ENCODE measurements at places on chromosomes 11 and 22. TPM values are rescaled to one million over a fixed set of nuclear protein-coding genes. Genes with fewer than 3 reads are reported as not detected.

GRCh38 chr11:116733969-116734508 is 38.7 kb downstream of the BUD13 start:
- DNase-seq = no peak

DNA sequence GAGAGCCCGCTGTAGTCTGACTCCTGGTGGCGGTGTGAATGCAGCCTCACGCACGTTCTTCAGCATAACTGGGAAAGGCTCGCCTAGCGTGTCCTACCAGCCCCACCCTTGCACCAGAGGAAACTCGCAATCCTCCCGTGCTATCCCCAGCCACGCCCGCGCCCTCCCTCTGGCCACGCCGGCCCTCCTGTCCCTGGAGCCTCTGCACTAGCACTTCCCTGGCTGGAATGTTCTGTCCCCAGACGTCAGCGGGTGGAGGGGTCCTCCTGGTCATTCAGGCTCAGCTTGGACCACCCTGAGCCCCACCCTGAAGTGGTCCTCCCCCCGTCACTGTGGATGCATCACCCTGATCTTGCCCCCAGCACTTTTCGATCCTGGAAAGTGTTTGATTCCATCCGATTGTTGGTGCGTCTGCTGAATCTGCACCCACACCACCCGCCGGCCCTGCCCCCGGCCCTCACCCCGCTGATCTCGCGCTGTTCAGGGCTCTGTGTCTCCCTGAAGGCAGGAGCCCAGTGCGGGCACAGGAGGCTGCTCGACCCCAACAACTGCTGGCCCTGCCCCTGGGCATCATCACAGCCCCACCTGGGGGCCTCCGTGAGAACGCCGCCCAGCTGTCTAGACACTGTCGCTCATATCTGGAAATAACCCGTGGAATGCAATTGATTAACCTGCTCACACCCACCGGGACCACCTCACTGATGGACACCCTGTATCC is 437.0 kb downstream of the TBC1D22A start:
- peak; percentile 28 for DNase-seq

- no peak for DNase-seq
These were observed 423.3 kb downstream of the TMEM135 start for GRCh38 chr11:87460842-87461637.

DNA sequence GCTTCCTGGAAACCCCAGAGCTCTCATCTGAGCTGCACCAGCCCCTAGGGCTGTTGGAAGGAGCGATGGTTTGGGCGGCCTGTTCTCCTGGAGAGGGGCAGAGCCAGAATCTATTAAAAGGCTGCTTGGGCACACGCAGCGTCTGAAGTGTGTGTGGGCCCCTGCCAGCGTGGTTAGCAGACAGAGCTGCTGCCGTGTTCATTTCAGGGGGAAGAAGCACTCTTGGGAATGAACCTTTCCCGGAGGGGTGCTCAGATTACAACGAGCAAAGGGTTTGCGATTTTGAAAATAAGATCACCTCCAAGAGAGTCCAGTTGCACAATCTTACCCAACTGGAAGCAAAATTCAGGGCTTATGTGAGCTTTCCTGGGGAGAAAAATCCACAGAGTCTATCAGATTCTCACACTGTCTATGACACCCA is 12.9 kb downstream of the ANO1 start:
- no peak for DNase-seq

- no peak for DNase-seq
These were observed 113.6 kb upstream of the NNMT start for GRCh38 chr11:114182471-114183043.

GRCh38 chr22:46966495-46966845 is 204.0 kb downstream of the TBC1D22A start:
- no peak for DNase-seq

- no peak for DNase-seq
These were observed at the start of gene DESI1 for GRCh38 chr22:41620589-41621098. DESI1 (minus strand) TSS chr22:41621043; CDS start chr22:41620839, 204 bp downstream.

DNA sequence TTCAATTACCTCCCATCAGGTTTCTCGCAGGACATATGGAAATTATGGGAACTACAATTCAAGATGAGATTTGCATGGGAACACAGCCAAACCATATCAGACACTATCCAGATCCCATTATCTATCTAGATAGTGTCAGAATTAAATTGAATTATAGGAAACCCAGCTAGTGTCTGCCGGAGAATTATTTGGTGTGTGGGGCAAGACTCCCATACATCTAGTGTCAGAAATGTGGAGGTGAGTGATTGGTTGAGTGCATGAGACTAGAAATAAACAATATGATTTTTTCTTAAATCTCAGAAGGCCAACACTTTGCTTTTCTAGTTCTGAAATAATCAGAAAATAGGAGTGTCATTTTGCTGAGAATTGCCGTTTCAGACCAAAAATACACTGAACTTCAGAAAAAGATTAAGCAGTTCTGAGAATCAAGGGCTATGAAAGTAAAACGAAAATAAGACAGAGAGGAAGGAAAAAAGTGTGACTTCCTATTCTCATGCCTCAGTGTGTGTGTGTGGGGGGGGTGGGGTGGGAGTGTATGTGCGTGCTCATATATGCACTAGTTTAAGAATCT is 21.3 kb downstream of the CASP12 start:
- no peak for DNase-seq

DNA sequence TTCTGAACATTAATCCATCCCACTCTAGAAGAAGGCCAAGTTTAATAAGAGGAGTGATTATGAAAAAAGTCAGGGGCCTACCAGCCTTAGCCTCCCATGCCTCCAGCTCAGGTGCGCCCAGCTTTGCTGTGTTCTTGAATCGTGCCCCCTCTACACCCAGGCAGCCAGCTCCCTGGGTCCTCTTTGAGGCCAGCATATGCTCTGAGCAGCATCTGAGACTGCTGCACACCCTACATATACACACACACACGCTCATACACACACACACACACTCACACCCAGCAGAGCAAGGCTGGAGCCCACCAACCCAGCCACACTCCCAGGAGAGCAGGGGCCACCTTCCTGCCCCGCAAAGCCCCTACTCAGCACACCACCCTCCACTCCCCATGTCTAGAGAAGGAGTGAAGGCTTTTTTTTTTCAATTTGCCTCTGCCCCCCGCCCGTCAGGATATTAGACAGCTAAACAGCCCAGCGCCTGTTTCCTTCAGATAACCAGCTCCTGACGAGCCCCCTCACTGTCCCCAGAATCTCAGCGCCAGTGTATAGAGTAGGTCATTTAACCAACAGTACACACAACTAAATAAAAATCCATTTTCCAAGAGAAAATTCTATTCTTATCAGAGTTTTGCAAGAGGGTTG is 121.6 kb downstream of the BUD13 start:
- DNase-seq = no peak

DNA sequence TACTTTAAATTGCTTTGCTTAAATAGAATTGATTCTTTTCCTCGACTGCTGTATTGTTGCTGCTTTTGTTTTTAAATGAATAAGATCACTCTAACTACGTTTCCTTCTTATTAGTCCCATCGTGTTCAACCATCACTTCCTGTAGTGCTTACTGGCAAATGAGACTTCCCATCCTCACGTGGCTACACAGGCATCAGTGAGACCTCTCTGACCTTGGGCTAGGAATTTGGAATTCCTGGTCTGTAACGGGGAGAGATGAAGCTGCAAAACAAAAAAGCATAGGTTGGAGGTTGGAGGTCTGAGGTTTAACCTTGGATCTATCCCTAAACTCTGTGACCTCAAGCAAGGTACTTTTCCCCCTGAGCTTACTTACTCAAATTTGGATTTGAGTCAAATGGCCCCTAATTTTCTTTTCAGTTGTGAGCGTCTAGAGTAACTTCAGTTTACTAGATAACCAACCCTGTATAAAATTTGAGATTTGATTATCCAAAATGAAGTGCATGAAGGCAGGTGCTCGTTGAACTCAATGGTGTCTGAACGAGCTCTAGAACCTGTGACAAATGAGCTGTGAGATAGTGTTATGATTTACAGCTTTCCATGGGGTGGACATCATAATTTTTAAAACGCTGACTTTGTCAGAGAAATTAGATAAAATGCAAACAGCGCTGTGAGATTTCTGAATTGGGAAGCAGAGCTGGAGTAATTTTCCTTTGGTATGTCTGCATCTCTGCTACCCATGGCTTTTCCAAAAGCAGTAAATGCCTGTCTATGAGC is 151.2 kb downstream of the DBX1 start:
- no peak for DNase-seq

- no peak for DNase-seq
These were observed 42.1 kb upstream of the LARGE1 start for GRCh38 chr22:33962409-33962808.

DNA sequence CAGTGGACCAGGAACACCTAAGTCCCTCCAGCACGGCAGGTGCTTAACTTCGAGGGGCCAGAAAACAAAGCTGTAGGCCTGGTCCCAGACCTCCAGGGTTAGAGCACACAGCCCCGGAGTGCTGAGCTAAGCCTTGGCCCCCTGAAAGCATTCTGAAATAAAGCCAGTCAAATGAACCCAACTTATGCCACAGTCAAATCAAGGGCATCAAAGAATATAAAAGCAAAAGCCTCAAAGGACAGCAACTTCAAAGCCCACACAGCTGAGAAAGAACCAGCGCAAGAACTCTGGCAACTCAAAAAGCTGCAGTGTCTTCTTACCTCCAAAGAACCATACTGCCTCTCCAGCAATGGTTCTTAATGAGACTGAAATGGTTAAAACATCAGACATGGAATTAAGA is 39.1 kb downstream of the TMEM123 start:
- no peak for DNase-seq

DNA sequence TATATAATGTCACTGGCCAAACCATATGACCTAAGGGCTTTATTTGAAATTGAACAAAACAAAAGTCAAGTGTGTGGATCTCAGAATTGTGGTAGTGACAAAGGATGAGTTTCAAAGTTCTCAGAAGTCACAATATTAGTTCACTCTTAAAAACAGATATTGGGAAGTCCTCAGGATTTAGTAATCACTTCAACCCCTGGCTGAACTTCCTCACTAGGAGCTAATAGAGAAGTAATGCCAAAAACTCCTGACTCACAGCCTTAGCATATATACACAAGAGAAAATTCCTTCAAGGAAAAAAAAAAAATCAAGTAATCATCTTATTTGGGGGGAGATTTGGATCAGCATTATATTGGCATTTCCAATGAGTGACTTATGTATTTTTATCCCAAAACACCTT is 75.6 kb upstream of the APOA1 start:
- no peak for DNase-seq

- DNase-seq = no peak
These were observed 527.4 kb downstream of the BRD1 start for GRCh38 chr22:49300241-49300640.

DNA sequence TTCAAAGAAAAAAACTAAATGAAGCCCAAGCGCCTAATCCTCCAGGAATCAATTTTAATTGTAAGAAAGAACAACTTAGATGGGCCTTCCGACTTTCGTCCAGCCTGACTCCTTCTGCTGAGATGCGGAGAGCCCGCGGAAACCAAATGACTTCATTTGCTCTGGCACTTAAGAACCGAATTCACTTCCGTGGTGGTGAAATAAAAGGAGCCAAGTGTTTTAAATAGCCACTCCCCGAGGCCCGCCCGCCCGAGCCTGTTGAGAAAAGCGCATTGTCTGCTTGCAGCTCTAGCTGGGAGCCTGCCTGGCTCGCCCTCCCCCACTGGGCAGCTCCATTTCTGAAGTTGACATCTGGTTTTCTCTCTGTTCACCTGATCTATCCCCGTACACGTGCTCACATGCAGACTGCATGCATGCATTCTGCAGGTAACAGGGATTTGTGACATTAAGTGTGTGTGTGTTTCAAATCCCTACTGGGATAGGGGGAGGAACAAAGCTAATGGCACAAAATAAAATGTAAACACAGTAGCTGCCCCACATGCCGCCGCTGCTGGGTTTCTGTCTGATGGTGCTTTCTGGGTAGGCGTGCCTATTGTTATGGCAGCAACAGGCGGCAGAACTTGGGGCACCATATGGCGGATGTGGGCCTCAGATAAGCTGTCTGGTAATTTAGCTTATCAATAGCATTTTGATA is 6.2 kb downstream of the TEAD1 start:
- peak; percentile 89 for DNase-seq

DNA sequence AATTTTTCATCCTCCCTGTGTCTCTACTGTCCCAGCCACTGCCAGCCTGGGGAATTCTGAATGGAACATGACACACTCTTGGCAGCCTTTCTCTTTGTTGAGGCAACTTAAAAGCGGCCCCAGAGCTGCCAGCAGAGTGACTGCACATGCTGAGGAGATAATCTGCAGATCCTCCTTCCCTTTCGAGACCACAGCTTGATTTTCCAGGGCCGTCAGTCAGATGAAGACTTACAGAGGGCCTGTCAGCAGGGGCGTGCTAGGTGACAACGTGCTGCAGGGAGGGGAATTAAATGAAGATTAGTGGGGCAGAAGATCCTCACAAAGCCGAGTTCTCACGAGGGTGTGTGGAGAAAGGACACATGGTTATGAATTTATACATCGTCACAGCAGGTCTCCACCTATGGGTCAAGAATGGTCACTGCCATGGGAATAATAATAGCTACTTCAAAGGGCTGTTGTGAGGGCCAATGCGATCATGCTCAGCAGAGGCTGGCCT is 193.5 kb upstream of the PITPNB start:
- no peak for DNase-seq

- peak; percentile 47 for DNase-seq
These were observed 183.8 kb upstream of the NTM start for GRCh38 chr11:131186629-131187101.

DNA sequence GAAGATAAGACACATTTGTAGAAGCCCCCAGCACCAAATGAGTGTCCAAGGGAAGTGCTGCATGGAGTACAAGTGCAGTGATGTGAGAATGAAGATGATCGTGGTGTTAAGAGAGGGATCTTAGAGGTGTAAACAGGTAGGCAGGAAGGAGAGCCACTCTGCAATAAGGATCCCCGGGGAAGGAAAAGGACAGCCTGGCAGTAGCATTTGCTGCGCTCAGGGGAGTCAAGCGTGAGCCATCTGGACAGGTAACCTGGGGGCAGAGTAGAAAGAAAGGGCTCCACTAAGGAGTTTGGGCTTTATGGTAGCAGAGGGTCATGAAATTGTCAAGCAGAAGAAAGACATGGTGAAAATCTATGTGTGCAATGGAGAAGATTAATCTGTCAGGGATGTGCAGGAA is 587.2 kb downstream of the BUD13 start:
- DNase-seq = no peak

DNA sequence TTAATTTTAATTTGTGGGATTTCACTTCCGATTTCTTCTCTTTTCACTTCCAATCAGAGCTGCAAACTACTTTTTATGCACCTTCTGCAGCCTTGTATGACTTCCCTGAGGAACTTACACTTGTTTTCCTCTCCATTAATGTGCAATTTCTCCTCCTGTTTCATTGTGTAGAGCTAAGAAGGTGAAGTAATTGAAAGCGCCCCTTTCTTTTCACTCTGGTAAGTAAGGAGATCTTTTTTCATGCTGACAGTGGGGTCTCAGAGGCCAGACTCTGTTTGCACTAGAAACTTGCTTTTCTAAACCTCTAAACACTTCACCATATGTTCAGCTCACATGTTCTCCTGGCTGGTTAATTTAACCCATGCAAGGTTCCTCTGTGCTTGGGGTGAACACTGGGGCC is 117.0 kb downstream of the FANCF start:
- DNase-seq = no peak

CATSPER1 gene
- not detected for polyA plus RNA-seq

FGF19 gene
- polyA plus RNA-seq = not detected

OR52H1 gene
- polyA plus RNA-seq = 0.26 TPM

CLTCL1 gene
- polyA plus RNA-seq = 9.6 TPM

OR51E1 gene
- 0.27 TPM for polyA plus RNA-seq

RIMBP3C gene
- polyA plus RNA-seq = 0.11 TPM

AP2A2 gene
- polyA plus RNA-seq = 82.0 TPM

ZNF70 gene
- polyA plus RNA-seq = 10.7 TPM

IL17REL gene
- polyA plus RNA-seq = 0.06 TPM

TNNI2 gene
- polyA plus RNA-seq = 0.74 TPM

TECTA gene
- polyA plus RNA-seq = 2.3 TPM

MUC5AC gene
- 0.06 TPM for polyA plus RNA-seq
